ENCODE measurements at places on chromosomes 7 and 10.

- DNase-seq, result no peak
These were observed 9.5 kb downstream of the PAX4 start for GRCh38 chr7:127608446-127608845.

GRCh38 chr10:126015413-126015812 is 119.0 kb downstream of the FANK1 start:
- DNase-seq, result no peak

- no peak for DNase-seq
These were observed at the start of gene ATOH7 for GRCh38 chr10:68231817-68232251. Gene ATOH7, minus strand, starts transcription at chr10:68232113. Its CDS starts 436 bp downstream, at chr10:68231677.

DNA sequence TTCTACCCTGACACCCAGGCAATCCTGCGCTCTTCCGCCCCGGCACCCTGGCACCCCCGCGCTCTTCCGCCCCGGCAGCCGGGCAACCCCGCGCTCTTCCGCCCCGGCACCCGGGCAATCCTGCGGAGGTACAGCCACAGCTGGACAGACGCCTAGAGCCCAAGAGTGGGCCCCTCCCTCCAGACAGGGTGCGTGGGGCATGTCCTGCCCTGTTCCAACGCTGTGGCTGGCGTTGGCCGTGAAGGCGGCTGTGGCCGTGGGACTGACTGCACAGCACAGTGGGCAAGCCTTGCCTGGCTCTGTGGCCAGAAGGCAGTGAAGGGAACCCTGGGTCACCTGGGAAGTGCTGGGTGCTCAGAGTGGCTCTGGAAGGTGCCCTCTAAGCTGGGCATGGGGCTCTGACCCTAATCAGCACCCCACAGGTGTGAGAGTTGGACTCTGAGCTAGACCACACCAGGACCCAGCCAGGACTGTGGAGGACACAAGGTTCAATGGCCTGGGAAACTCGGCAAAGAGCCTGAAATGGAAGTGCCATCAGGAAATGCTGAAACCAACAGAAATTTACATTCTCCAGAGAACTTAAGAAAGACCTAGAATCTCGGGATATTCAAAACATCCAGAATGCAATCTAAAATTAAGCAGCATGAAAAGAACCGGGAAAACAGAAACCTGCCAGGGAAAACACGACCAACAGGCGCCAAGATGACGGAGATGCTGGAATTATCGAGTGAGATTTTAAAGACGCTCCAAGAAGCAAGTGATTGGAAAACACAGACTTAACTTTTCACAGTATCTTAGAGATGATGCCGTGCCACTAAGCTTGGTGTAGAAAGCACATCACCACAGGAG is 253.6 kb downstream of the ELFN1 start:
- DNase-seq, result no peak

GRCh38 chr10:28564905-28565304 is 32.0 kb downstream of the WAC start:
- DNase-seq, result no peak

DNA sequence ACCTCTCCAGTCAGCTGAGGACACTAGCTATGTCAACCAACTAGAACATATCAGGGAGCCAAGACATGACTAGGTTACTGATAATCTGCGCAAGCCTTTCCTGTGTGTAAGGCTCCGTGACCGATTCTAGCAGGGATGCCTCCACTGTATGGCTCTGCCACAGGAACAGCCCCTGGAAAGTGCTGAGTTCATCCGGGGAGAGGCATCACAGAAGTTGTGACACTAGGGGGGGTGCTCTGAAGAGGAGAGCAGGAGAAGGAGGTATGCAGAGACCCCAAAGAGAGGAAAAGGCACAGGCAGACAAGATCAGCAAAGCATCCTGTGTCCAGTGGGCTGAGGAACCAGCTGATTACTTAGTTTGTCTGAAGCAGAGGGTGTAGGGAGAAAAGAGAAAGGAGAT is 13.5 kb downstream of the UPP1 start:
- no peak for DNase-seq

DNA sequence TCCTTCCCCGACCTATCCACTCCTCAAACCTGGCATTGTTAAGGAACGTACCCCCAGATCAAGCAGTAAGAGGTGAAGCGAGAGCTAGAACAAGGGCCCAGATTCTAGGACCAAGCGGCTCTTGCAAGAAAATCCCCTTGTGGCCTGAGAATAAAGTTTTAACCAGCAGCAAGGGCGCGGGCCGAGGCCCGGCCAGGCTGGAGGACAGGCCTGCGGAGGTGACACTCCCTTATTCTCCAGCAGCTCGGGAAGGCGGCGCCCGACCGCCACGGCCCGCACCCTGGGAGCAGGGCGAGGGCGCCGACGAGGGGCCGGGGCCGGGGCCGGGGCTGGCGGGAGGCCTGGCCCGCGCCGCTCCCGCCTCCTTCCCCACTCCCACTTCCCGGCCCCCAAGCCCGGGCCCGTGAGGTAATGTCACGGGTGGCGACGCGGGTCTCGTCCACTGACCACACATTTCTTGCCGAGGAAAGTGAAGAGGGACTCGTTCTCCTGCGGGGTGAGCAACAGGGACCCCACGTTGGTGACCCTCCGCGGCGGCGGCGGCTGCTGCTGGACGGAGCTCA is 551 bp downstream of the WASL start:
- peak; percentile 20 for DNase-seq

DNA sequence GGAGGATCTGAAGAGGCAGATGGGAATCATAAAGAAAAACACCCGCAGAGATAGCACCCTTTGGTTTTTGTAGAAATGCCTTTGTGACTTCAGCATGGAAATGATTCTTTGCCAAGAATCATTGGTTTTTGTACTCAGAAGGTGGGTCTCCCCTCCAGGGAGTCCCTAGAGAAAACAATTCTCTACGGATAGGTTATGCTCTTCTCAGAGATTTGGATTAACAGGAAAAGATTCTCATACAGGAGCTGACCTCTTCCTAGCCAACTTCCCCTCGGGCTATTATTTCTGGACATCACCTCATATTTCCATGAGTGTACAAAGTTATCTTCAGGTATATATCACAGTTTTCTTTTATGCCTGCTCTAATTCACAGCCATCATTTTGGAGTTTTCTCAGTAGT is 274.2 kb upstream of the HABP2 start:
- no peak for DNase-seq

GRCh38 chr10:97572214-97572989 is at the start of gene ANKRD2:
Gene ANKRD2, plus strand, starts transcription at chr10:97572779. Its CDS starts 10 bp downstream, at chr10:97572789.
- DNase-seq, result peak; percentile 93

- no peak for DNase-seq
These were observed 388.2 kb upstream of the TEX47 start for GRCh38 chr7:89183712-89184111.

GRCh38 chr7:128731184-128731583 is 8.0 kb upstream of the CALU start:
- DNase-seq, result no peak

DNA sequence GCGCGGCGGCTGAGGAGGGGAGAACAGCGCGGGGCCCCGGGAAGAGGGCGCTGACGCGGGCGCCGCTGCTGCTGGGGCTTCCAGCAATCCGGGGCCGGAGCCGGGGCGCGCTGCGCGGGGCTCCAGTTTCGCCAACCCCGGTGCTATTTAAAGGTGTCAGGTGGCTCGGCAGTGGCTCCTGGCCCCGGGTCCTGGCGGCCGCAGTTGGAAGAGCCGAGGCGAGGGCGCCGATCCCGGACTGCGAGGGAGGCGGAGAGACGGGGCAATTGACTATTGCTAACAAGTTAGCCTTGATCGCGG is 347 bp downstream of the LBX1 start:
- DNase-seq, result peak; percentile 89

DNA sequence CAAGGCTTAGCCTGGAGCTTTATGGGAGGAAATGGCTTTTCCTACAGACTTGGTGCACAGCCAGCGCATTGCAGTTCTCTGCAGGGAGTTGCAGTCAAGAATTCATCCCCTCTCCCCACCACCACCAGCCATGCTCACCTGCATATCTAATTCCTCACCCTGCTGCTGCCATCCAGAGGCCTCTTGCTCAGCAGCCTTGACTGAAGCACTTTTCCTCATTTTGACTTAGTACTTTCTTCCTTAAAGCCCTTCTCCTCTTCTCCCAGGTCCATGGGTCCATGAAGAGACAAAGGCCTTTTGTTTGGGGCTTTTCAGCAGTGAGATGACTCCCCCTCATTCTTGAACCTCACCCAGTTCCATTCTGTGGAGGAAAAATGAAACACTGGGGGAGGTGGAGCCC is 39.7 kb upstream of the GPR141 start:
- DNase-seq, result peak; percentile 24

DNA sequence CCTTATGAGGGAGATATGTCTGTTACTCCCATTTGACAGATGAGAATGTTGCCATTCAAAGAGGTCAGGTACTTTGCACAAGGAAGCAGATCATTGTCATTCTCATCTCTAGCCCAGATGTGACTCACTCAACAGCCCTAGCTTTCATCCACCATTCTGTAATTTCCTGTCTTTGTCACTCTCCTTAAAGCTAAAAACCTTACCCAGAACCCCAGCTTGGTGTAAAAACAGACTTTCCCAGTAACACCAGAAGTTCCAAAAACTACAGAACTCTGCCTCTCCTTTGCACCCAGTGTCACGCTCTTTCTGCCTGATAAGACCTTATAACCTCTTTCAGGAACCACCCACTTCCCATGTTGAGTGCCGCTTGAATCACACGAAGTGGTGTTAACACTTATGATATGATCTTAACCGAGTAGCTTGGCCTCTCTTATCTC is 89.1 kb upstream of the SP4 start:
- no peak for DNase-seq

DNA sequence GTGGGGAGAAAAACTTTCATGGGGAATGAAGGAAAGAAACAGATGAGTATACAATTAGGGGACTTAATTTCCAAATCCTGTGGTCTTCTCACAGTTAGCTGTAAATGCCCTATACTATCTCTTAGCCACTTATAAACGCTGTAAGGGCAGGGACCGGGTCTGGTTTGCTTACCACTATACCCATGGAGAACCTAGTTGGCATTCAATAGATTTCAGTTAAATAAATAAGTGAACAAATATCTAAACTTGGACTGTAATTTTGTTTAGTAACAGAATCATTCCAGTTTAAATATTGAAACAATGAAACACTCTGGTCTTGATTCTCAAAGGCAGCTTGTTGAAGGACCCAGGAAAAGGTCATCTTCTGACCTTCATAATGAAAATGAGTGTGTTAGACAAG is 158.3 kb downstream of the PLXDC2 start:
- DNase-seq, result no peak

- DNase-seq, result no peak
These were observed 237.7 kb downstream of the FANK1 start for GRCh38 chr10:126133906-126134656.

DNA sequence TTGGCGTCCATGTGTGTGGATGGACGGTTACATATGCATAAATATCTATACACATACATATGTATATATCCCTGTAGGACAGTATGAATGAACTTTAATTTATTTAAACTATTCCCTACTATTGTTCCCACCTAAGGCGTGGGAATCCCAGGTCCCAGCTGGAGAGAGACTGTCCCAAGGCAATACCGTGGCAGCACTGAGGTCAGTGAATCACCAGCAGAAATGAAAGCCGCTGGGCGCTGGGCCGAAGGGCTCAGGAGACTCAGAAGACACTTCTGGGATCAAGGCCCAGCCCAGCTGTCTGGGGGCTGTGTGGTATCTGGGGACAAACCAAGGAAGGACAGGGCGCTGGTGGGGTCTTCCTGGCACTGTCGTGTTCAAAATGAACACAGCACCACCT is 49.6 kb upstream of the MYL10 start:
- DNase-seq, result no peak

DNA sequence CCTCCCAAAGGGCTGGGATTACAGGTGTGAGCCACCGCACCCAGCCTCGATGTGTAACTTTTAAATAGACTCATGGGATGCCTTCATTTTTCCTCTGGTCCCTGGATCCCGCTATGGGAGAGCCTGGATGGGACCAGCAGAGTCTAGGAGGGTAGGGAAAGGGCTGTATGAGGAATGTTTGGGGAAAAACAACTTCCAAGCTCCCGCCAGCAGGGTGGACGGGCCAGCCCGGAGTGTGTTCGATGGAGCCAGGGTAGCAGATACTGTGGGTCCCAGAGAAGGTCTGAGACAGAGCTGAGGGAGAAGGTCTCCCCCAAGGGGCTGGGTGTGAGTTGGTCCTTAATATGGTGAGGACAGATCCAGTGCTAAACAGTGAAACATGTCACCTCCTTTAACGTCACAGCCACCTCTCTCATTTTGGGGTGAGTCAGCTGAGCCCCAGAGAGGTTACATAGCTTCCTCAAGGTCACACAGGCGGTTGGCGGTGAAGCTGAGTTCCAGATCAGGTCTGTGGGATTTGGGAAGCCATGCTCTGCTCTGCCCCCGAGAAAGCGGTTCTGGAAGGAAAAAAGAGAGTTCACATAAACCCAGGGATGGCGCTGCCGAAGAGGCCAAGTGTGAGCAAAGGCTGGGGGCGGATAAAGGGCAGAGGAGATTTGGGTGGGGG is 66.4 kb downstream of the MYL10 start:
- DNase-seq, result no peak

- DNase-seq, result no peak
These were observed 155.6 kb upstream of the GHITM start for GRCh38 chr10:83983578-83984255.

GRCh38 chr7:1662767-1663166 is 7.3 kb upstream of the ELFN1 start:
- DNase-seq, result no peak

DNA sequence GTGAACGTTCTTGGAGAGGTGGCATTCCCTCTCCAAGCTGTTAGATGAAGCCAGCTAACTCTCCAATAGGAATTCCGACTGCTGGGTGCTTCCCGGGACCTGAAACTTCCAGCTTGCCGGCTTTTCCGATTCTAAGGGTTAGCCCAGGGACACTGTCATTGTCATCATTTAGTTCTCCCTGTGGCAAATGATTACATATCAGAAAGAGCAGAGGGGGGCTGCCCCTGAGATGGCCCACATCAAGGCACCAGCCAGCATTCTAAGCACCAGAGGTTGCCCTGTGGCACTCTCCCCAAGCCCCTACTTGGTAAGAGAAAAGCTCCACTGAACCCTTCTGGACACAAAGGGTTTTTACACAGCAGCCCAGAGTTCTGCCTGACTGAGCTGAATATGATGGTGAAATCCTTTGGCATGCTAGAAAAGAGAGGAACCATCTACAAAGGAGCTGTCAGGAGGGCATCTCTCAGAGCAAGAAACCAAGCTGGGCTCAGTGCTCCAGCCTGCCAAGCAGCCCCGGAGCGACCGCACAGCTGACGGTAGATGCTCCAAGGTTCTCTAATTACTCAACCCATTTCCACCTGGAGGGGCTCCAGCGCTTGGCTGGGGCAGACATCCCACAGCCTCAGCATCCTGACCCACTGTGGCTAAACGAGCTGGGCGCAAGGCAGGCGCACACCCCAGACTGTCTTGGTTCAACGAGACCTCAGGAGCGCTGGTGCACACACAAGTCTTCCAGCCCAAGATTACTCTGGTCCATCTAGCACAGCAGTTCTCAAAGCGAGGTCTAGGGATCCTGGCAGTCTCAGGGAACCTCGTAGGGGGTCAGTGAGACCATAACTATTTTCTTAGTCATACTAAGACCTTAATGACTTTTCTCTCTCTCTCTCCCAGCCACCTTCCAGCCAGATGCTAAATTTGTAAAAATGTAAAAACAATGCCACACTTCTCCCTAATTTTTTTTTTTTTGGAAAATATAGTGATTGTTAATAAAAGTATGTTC is 160.5 kb downstream of the GFRA1 start:
- DNase-seq, result no peak

DNA sequence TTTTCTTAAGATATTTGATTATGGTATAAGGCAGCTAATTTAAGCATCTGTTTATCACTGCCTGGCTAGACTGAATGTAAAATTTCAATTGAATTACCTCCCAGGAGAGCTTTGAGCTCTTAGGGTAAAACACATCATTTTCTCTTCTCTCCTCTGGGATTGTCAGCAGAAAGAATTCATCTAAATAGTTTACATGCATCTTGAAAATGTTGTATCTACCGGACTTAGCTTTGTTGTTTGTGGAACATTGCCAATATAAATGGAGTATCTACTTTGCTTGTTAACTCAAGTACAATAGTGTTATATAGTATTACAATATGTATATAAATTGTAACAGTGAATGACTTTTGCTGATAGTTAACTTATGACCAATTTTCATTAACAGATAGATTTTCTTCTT is 73.3 kb downstream of the TAF3 start:
- no peak for DNase-seq
